ENCODE measurements at places on chromosomes 3 and 15. TPM values are rescaled to one million over a fixed set of nuclear protein-coding genes. Genes with fewer than 3 reads are reported as not detected.
A peak's percentile ranks its signal among the peaks of the same experiment; 100 is the strongest.

GRCh38 chr3:154684021-154684420 is 254.0 kb upstream of the GPR149 start:
- DNase-seq: no peak

GRCh38 chr3:72199530-72199929 is 414.6 kb upstream of the PROK2 start:
- DNase-seq: no peak

DNA sequence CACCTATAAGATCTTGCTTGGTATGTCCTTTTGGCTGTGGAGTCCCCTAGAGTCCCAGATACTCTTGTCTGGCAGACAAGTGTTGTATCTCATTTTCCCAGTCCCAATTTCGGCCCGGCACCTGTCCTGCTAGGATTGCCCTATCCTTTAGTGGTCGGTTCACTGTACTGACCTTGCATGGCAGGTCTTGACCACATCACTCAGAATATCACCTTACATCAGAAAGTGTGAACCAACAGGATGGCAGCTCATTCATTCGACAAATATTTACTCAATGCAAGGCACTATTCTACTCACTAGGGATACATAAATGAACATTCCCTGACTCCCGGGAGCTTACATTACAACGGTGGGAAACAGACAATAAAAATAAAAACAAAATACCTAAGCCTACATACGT is 5.7 kb upstream of the CCDC80 start:
- no peak for DNase-seq

DNA sequence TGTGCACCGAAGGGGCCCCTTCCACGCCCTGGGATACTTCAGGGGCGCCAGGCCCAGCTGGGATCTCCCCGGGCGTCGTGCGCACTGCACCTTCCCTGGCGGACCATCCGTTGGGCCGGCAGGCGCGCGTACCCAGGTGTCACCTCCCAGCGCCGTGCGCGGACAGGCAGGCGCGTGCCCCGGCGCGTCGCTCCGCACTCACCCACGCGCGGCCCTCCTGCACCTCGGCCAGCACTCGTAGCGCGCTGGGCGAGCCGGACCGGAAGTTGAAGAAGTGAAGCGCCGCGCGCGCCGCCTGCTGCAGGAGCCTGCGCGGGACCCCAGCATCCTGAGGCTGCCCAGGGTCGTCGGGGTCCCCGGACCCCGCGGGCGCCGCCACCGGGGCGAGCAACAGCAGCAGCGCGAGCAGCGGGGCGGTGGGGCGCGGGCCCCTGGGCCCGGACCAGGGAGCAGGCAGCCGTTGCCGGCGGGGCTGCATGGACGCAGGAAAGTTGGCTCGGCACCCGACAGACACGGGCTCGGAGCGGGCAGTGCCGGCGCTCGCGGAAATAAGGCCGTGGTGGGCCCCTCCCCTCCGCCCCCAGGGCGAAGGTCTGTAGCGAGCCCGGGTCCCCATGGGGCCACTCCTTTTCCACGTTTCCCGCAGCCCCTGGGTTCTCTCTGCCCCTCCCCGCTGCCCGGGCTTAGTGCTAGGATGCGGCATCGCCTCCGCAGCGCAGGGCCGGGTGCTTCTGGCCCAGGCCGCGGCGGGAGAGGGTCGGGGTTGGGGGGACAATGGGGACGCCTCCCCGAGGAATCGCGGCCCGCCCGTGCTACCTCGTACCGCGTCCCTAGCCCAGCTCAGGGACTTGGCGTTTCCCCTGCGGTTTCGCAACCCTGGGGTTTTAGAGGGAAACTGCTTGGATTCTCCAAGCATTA is at the start of gene RARRES1:
RARRES1 (minus strand) TSS at position 520 of the 918 bp plus-strand sequence; CDS start at position 478, 42 bp downstream.
- DNase-seq: peak; percentile 23

DNA sequence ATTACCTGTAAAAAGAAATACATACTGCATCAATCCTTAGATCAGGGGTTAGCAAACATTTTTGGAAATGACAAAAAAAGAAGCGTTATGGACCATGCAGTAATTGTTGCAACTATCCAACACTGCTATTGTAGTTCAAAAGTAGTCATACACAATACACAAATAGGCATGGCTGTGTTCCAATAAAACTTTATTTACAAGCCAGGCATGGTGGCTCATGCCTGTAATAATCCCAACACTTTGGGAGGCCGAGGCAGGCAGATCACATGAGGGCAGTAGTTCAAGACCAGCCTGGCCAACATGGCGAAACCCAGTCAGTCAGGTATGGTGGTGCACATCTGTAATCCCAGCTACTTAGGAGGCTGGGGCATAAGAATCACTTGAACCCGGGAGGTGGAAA is 124.8 kb downstream of the DLG1 start:
- DNase-seq: no peak

DNA sequence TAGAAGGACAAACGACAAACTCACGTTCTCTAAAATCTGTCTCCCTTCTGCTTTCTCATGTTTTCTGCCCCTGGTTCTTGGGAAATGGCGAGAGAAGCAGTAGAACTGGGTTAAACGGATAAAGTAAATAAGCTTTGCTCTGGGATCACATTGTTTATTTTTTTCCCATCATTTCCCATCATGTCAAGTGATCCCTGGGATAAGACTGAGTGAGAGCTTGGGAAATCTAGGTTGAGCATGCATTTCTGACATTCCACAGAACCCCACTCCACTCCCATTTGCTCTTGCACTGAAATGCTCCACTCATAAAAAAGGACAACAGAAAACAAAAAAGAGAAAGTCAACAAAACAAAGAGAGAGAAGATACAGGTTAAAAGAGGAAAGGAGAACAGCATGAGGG is 69.1 kb downstream of the SEMA6D start:
- DNase-seq: no peak

DNA sequence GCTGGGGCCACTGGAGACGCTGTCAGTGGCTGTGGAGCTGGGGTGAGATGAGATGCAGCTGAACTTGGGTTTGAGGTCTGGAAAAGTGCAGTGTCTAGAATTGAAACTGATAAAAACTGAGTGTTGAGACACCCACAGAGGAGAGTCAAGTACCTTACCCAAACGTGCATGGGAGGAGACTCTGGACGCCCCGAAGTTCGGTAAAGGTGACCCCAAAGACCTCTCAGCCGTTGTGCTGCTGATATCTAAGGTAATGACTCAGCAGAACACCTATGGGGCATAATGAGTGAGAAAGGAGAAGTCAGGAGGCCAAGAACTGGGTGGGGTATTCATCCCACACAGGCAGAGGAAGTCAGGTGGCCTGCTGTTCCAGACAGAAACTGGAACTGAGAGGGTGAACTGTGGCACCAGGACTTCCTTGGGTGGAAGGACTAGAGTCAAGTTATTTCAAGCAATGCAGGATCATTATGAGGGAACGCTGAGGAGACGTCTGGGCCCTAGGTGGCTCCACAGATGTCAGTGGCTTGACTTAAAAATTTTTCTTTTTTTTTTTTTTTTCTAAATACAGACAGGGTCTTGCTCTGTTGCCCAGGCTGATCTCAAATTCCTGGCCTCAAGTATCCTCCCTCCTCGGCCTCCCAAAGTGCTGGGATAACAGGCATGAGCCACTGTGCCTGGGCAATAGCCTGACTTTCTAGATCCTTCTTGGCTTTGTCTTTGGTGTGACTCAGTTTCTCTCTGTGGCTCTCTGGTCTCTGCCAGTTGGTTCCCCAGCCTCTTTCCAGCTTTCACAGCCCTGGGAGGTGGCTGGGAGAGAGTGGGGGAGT is 67.6 kb upstream of the GCNT3 start:
- DNase-seq: no peak

DNA sequence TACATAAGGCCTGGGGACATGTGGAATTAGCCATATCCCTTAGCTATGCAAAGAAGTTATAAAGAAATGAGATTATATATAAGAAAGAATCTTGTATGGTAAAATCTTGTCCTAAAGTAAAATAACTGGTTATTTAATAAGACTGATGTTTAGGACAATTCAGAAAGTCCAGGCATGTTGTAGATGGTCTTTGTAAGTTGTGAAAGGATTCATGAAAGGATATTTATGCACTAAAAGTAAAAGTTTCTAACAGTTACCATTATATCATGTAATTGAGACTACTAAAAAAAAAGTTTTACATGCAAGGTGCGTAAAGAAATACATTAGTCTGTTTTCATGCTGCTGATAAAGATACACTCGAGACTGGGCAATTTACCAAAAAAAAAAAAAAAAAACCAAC is 146.3 kb downstream of the FMN1 start:
- DNase-seq: no peak

DNA sequence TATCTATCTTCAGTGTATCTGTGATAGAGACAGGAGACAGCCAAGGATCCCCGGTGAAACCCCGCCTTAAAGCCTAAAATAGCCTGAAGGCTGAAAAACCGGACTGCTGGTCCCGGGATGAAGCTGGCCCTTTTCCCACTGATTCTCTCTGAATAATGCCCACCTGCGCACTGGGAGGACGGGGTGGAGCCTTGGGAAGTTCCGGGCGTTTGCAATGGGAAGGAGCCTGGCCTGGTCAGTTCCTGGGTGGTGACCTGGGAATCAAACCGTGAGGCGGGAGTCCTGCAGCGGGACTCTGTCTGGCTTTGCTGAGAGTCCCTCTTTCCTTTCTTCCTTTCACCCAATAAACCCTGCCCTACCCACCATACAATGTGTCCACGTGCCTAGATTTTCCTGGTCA is 157.9 kb downstream of the C3orf38 start:
- no peak for DNase-seq

GRCh38 chr15:26738996-26739395 is 33.9 kb downstream of the GABRB3 start:
- no peak for DNase-seq

DNA sequence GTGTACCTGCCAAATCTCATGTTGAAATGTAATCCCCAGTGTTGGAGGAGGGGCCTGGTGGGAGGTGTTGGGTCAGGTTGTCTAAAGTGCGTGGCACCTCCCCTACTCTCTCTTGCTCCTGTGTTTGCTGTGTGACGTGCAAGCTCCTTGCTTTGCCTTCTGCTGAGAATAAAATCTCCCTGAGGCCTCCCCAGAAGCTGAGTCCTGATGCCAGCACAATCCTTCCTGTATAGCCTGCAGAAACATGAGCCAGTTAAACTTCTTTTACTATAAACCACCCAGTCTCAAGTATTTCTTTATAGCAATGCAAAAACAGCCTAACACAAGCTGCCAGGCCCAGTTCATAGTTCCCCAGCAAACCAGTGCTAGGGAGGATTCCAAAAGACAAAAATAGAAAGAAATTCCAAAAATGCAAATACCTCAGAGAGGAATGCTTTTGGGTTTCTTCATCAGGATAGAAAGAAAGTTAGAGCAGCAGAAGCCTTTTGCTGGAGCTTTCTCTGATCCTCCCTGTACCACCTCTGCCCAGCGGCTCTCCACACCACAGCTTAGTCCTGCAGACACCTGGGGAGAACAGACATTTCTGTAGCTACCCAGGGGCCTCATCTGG is 25.9 kb upstream of the CDV3 start:
- peak; percentile 70 for DNase-seq

GRCh38 chr15:50143255-50143860 is 24.3 kb upstream of the ATP8B4 start:
- no peak for DNase-seq

DNA sequence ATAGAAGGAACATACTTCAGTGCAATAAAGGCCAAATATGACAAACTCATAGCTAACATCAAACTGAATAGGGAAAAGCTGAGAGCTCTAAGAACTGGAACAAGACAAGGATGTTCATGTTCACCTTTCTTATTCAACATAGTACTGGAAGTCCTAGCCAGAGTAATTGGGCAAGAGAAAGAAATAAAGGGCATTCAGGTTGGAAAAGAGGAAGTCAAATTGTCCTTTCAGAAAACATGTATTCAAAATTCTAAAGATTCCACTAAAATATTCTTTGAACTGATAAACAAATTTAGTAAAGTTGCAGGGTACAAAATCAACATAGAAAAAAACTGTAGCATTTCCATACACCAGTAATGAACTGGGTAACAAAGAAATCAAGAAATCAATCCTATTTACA is 12.2 kb upstream of the ZNF197 start:
- DNase-seq: no peak

DNA sequence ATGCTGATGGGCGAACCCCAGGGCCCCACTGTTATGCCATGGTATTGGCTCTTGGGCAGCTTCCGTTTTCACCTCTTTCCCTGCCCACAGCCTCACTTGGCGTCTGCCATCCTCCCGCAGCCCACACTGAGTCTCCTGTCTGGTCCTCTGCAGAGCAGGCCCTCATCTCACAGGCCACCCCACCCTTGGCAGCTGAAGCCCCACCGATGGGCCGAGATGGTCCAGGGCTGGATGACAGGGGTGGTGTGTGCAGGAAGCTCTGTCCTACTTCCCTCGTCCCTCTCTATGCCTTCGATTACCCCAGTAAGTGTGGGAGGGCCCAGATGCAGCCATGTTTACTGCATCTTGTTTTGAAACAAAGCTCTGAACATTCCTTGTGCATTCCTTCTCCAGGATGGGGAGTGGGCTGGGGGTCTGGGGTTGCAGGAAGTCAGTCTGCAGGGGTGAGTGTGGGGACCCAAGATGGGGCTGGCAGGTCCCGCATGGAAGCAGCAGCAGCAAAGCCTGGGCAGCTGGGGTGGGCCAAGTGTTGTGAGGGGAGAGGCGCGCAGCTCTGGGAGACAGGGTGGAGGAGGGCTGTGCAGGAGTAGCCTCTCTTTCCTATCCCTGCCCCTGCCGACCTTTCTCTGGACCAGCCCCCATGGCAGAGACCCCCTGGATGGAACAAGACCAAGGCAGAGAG is 20.9 kb downstream of the TBC1D21 start:
- no peak for DNase-seq

DNA sequence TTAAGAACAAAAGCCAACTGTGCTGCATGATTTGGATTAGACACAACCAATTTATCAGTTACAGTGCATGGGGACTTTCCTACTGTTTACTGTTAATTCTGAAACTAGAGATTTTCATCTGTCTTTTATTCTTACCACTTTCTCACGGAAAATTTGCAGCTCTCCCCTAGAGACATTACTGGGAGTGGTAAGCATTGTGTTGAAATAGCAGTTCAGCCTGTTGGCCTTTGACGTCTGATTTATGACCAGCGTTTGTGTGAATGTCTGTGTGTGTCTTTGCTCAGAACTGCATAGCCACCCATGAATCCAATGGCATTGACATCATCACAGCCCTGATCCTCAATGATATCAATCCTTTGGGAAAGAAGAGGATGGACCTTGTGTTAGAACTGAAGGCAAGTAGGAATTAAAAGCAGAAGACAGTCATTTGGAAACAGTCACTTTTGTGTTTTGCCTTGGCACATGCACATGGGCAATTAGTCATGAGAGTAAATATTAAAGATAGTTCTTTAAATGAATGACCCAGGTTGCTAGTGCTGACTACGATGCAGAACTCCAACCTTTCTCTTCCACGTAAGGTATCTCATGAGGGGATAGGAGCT is 202.2 kb upstream of the BHLHE40 start:
- DNase-seq: no peak

Gene CMTM6
- total RNA-seq: 62.0 TPM

Gene CFAP20DC
- 1.6 TPM for total RNA-seq

Gene PARP15
- total RNA-seq: not detected

Gene NR1I2
- not detected for total RNA-seq

Gene TIGIT
- not detected for total RNA-seq

Measured in HFFc6 (cell line).